ENCODE measurements at places on chromosomes 7 and 10.

GRCh38 chr10:111472445-111472844 lies 395.6 kb downstream of the ADRA2A start:
- no peak for DNase-seq

DNA sequence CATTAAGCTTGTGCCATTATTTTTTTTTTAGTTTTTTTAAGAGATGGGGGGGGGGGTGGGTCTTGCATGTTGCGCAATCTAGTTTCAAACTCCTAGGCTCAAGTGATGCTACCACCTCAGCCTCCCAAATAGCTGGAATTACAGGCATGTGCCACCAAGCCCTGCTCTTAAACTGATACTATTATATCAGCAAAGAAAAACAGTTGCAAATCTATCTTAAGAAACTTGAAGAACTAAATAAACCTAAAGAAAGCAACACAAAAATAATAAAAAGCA lies 47.5 kb downstream of the BRAF start:
- DNase-seq: no peak

DNA sequence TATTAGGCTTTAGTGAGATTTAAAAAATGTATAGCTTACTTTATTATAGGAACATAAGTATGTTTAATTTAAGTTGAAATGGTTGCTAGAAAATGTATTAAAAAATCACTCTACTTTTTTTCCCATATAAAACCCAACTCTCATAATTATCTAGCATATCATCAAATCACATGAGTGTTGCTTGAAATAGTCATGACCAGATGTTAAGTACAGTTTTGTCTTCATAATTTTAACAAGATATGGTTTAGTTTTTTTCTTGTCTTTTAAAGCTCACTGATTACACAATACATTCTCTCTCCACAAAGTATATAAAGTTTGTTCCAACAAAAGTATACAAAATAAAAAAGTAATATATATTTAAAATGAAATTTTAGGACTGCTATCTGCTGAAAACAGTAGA lies 82.8 kb downstream of the HGF start:
- no peak for DNase-seq

- no peak for DNase-seq
These were observed 440.2 kb upstream of the MKI67 start for GRCh38 chr10:128566361-128566968.

GRCh38 chr10:72610466-72610865 lies 15.4 kb downstream of the MICU1 start:
- DNase-seq: no peak

Measured in NCI-H510A treated with DMSO at 0.1 percent for 48 hours (cell line).